NCI-H2171 (cell line): ENCODE measurements at places on chromosomes 12 and 14.

GRCh38 chr12:124295431-124296058 is 652 bp downstream of the RFLNA start:
- no peak for DNase-seq

GRCh38 chr12:68259318-68259940 is 6.0 kb upstream of the IL22 start:
- DNase-seq: no peak

- no peak for DNase-seq
These were observed 185.4 kb downstream of the PPM1H start for GRCh38 chr12:62749586-62749985.

GRCh38 chr12:18320036-18320617 is 58.8 kb downstream of the PIK3C2G start:
- no peak for DNase-seq

DNA sequence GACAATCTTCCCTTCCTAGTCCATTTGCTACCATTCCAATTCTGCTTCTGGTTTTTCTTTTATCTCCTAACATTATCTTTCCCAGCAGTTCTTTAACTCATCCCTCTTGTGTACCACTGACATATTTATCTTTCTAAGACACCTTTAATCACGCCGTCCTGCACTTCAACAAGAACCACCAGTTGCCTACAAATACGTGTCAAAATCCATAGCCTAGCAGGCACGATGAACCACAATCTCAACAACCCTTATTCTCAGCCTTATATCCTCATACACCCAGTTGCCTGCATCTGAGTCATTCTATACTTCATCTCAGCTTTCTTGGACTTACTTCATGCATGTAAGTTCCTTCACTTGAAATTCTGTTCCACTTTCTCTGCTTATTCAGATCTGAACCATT is 16.4 kb upstream of the ST8SIA1 start:
- no peak for DNase-seq

- no peak for DNase-seq
These were observed 159.2 kb downstream of the CALM1 start for GRCh38 chr14:90556012-90556477.
